ENCODE measurements at places on chromosomes 7 and 10.

GRCh38 chr7:101207459-101207858, 6.6 kb upstream of the MOGAT3 start:
- no peak for DNase-seq

DNA sequence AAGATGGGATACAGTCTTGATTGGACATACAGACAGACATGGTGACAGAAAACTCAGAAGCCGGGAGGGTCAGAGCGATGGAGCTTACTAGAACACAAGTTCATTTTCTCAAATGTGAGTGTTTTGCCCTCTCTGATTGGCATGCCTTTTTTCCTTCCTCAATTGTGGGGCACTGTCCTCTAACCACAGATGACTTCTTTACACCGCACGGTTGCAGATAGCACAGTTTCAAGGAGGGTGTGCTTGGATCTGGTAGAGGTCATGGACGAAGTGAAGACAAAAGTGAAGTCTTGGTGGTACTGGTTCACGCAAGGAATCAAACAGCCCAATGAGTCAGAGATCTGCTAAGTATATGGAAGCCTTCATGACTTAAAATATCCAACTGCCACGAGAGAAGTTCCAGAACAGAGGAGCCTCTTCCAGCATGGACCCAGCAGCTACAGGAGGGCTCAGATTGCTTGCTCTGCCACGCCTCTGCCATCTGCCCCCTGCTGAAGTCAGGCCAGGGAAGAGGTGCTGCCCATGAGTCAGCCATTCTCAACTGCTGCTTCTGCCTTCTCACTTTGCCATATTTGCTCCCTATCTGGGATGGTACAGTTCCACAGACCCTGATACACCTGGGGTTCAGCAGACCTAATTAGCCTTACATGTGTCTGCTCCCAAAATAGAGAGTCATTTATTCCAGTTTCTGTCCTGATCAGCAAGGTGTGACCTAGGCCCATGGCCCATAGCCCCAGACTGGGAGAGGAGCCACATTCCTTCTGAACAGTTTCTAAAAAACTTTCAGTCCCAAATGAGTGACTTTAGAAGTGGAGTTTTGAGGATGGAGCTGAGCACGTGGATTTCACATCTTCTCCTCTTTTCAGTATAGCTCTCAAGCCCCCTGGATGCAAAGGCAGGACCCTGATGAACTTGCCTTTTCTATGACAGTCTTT, 413.8 kb downstream of the KCNMA1 start:
- DNase-seq = no peak

DNA sequence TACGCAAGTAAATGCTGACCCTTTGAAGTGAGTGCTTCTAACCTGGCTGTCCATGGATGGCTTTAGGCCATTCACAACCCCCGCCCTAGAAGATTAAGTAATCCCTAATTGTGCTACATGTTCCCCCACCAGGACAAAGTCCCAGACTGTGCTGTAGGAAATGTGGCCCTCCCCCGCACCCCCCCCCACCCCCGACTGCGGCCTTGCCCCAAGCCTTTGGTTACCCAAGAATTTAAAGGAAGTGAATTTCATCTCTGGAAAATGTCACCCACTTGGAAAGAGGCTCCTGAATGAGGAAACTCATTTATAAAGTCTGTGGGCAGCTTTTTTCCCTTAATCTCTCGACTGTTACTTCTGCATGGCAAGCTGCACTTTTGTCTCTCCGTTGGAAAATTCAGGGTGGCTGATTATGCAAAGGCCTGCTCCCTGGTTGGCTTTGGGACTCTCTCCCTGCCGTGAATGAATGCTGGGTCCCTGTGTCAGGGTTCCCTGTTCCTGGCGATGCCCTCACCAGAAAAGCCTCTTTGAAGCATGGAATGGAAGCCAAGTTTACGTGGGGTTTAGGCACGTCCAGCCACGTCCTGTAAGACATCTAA, 31.4 kb upstream of the AQP1 start:
- DNase-seq = no peak

DNA sequence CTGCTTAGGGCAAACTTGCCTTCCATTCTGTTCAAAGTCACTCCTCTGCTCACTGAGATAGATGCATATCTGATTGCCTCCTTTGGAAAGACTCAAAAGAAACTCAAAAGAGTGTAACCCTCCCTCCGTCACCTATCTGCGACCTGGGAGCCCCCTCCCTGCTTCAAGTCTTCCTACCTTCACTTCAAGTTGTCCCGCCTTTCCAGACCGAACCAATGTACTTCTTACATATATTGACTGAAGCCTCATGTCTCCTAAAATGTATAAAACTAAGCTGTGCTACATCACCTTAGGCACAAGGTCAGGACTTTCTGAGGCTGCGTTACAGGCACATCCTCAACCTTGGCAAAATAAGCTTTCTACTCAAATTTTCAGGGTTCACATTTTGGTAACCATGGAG, 77.4 kb upstream of the C1GALT1 start:
- DNase-seq = no peak

DNA sequence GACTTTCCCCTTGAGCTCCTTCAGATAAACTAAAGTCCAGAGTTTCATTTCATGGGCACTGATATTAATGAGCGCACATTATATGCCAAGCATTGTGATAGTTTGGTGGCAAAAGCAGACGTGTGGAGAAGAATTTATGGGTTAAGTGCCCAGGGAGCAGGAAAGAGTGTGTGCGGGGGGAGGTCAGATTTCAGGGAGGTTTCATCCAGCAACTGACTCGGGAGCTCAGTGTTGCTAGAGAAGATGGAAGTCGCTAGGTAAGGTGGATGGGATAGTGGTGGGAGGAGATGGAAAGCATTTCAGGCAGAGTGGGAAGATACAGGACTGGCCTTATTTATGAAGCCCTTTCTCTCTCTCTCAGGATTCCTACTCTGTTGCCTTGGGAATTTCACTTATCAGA, 223.0 kb downstream of the SNX10 start:
- DNase-seq = no peak
